ENCODE measurements at places on chromosomes 1 and 21.

DNA sequence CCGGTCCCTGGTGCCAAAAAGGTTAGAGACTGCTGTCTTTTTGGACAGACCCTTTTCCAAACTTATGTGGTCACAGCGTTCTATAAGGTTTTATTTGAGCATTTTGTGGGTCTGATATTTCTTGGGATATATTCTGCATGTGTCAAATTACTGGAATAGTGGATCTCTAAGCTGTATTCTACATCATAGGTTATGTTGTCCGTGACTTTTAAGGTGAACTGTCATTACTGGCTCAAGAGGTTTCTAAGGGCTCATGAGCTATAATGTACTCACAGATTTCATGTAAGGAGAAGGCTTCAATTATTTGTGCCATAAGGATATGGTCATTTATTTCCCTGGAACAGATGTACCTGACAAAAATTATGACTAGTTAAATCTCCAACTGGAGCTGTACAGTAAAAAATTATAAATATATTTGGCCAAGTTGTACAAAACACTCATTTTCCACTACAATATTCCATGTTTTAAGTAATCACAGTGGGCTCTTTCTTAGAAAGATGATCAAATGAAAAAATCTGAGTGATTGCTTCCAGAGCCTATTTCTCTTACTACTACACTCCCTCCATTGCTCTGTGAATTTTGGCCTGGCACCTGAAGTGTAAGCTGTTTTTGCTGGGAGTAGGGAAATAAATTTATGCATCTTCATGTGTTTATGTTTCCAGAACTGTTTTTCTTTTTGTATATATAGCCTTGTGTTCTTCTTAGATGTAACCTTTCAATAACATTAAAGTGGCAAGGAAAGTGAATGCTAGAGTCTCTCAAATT is 538.1 kb upstream of the ZRANB2 start:
- DNase-seq: no peak

- no peak for DNase-seq
Observed at GRCh38 chr1:217091561-217091960, 368.3 kb upstream of the ESRRG start.

DNA sequence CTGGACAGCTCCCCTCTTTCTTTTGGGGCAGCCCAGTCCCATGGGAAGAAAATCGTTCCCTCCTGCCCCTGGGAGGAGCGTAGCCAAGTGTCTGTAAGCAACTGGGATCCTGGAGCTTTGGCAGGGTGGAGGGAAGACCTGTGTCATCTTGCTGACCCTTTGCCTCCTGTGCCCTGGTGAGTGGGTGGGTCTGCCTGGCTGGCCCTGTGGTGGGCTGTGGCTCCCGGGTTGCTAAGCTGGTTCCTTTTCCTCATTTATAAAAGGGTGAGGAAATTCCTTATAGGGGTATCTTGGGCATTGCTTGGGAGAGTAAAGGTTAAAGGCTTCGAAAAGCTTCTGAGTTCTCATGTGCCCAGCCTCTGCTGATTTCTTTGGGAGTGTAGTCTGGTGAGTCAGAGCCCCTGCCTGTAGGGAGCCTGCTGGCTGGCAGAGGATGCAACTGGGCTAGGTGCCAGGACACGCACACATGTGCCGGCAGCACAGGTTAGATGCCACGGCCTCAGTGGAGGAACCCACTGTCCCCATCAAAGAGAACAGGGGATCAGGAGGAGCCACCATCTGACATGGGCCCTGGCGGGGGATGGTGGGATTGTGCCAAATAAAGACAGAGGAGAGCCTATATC is 85.2 kb downstream of the ARHGEF10L start:
- DNase-seq: no peak

- no peak for DNase-seq
Observed at GRCh38 chr1:223201967-223202366, 58.9 kb upstream of the TLR5 start.

DNA sequence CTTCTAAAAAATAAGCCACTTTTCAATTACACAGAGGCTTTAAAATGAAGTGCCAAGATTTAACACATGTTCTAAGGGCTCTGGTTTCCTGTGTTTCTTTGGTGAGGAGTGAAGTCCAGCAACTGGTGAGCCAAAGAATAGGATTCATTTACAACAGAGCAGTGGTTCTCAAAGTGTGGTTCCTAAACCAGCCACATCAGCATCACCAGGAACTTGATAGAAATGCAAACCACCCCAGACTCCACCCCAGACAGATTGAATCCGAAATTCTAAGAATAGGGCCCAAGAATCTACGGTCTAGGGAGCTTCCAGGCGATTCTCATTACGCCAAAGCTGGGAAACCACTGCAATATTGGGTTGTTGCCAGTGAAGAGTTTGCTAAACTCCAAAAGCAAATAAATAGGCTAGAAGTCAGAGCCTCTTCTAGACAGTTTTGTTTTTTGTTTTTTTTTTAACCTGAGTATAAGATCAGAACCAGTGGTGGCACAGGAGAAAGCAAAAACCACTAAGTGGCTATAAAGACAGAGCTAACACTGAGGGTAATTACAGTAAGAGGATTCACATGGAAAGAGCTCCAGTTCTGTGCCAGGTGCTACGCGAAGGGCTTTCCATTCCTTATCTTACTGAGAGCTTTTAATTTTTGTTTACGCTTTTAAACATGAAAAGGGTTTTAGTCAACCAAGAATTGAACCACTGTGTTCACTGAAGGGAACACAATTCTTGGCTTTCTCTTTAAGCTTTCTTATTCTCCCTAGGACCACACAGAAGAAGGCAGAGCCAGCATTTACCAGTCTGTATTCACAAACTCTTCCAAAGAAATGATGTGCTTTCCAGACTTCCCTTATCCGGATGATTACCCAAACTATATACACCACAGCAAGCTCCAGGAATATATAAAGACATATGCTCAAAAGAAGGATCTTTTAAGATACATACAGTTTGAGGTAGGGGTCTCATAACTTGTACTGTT is 42.4 kb upstream of the FMO2 start:
- no peak for DNase-seq

DNA sequence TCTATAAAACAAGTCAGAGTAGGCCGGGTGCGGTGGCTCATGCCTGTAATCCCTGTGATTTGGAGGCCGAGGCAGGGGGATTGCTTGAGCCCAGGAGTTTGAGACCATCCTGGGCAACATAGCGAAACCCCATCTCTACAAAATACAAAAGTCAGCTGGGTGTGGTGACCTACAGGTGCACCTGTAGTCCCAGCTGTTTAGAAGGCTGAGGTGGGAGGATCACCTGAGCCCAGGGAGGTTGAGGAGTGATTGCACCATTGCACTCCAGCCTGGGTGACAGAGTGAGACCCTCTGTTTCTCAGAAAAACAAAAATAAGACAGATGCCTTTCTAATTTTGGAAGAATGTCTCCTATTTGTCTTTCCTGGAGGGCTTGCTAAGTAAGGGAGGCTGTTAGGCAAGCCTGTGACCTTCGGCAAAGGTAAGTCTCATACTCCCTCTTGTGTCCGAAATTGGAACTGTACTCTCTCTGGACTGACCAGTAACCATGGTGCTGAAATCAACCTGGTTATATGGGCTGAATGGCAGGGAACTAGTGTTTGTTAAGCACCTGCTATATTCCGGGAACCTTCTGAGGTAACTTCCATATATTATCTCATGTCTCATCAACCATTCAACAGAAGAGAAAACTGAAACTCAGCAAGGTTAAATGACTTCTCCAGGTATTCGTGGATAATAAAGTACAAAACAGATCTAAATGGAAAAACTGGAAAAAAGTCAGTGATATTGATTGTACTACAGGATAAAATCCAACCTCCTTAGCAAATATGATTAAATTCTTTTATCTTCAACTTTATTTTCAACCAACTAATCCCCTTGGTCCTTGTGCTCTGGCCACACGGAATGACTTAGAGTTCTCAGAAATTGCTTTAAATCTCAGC is 11.8 kb upstream of the RAB3B start:
- no peak for DNase-seq

- no peak for DNase-seq
Observed at GRCh38 chr1:62513013-62513412, 76.2 kb downstream of the USP1 start.

- DNase-seq: no peak
Observed at GRCh38 chr1:21906173-21907078, 30.7 kb downstream of the HSPG2 start.

GRCh38 chr1:174491606-174492005 is 43.8 kb downstream of the GPR52 start:
- DNase-seq: no peak

- DNase-seq: peak; percentile 2
Observed at GRCh38 chr1:61742620-61743430, 545 bp downstream of the PATJ start.

- DNase-seq: no peak
Observed at GRCh38 chr1:208117409-208117808, 126.8 kb downstream of the PLXNA2 start.

- no peak for DNase-seq
Observed at GRCh38 chr1:223738465-223739365, 26.4 kb downstream of the CAPN2 start.

DNA sequence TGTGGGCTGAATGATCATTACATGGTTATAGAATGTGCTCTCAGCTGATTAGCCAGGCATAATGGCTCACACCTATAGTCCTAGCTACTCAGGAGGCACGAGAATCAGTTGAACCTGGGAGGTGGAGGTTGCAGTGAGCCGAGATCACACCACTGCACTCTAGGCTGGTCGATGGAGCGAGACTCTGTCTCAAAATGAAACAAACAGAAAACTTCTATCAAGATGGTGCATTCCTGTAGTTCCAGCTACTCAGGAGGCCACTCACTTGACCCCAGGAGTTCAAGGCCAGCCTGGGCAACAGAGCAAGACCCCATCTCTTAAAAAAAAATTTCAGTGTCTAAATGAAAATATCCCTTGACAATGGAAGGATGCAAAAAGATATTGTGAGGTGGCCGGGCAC is 10.9 kb downstream of the TIMM17A start:
- DNase-seq: no peak

- DNase-seq: no peak
Observed at GRCh38 chr1:181604482-181605249, 121.3 kb downstream of the CACNA1E start.

DNA sequence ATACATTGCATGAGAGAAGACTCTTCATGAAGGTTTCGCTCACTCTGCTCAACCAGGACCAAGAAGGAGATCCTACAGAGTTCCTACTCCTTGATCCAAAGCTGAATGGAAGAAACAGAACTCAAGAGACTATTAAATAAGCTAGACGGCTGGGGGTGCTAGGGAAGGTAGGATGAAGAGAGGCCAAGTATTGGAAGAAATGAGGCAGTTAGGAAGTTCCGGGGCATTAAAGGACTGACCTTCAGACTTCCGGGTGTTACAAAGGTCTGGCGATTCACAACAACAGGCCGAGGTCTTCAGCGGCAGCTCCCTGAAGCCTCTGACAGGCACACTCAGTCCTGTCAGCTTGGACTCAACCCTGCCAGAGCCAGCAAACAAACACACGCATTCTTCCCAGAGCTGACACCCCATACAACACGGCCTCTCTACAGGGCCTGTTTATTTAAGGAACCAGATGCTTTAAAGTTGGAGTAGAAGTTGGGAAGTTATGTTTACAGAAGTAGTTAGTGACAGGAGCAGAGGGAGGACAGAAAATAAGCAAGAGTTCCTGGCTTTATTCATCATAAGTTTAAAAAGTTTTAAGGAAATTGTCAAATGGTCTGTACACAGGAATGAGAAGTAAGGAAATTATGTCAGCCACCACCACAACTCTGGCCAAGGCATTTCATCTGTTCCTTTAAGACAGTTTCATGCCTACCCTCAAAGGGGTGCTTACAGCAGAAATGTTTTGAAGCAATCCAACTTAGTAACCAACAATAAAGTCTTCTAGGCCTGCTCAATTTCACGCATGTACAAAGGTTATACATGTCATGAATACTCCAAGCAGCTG is 4.7 kb downstream of the SORT1 start:
- DNase-seq: no peak

DNA sequence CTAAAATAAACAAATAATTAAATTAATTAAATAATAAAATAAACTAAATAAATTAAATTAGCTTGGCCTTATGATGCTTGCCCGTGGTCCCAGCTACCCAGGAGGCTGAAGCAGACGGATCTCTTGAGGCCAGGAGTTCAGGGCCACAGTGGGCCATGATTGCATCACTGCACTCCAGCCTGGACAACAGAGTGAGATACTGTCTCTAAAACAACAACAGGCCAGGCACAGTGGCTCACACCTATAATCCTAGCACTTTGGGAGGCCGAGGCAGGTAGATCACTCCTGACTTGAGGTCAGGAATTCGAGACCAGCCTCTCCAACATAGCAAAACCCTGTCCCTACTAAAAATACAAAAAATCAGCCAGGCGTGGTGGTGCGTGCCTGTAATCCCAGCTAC is 12.2 kb upstream of the PINK1 start:
- DNase-seq: no peak

DNA sequence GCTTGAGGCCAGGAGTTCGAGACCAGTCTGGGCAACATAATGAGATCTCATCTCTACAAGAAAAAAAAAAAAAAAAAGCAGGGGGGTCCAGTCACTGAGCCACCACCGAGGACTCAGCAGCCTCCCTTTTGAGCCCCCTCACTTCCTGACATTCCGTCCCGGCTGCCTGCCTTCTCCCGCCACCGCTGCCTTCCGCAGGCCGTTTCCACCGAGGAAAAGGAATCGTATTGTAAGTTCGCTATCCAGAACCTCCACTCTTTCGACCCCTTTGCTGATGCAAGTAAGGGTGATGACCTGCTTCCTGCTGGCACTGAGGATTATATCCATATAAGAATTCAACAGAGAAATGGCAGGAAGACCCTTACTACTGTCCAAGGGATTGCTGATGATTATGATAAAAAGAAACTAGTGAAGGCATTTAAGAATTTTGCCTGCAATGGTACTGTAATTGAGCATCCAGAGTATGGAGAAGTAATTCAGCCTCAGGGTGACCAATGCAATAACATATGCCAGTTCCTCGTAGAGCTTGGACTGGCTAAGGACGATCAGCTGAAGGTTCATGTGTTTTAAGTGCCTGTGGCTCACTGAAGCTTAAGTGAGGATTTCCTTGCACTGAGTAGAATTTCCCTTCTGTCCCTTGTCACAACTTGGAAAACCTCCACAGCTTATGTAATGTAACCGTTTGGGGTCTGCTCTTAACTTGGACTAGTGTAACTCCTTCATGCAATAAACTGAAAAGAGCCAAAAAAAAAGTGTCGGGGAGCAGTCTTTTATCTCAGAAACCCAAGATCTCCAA is 55.6 kb downstream of the GLUL start:
- DNase-seq: no peak

DNA sequence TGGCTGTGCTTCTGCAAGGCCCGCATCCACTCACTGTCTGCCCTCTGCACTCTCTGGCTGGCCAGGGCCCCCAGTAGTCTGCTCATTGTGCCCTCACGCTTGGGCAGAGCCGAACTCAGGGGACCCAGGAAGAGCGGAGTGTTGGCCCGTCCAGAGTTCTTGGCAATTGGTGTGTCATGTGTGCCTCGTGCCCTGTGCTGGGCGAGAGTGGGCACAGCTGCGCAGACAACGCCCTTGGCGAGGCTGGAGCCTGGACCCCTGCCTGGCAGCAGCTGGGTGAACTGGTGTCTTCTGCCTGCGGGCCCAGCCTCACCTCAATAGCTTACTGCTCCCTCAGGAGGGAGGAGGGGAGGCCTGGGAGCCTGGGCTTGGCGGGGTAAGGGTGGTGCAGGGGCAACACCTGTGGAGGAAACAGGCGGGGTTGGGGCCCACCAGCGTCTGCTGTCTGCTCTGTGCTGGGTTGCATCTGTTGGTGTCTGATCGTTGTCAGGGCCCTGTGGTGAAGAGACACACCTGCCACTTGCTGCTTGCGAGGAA is 2.1 kb downstream of the GUK1 start:
- no peak for DNase-seq

- no peak for DNase-seq
Observed at GRCh38 chr1:226665505-226666163, 73.4 kb downstream of the ITPKB start.

GRCh38 chr1:84687714-84688462 is 2.4 kb downstream of the SSX2IP start:
- DNase-seq: no peak

Measured in stimulated activated CD8-positive, alpha-beta memory T cell treated with anti-CD3 and anti-CD28 coated beads, Interleukin-4, amount 100 ng/mL, for 4 hours (primary cell).